WERI-Rb-1 (cell line): ENCODE measurements at places on chromosomes 1 and 21.

DNA sequence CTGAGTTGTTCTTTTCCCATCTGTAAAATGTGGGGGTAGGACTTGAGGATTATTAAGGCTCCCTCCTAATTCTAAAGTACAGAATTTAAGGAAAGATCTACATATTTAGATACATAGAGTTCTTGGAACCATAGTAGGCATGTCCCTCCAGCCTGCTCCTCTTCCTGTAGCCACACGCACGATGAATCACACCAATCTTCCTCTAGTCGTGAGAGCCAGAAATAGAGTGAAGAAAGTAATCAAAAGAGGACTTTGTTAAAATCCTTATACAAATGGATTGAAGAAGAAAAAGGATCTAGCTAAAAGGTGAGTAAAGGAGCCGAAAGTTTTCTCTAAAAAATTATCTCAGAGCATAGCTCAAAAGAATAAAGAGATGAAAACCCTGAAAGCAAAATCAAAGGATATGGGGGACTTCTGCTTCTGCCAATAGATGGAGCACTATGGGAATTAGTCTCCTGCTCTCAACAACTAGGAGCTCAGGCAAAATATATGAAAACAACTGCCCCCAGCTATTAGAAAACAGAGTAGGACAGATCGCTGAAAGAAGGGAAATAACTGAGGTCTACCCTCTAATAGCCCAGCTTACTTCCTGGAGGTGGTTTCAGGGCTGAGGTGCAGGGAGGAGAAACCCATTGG is 8.5 kb downstream of the C1orf141 start:
- no peak for DNase-seq

GRCh38 chr1:109115685-109116084 is 1.8 kb downstream of the ELAPOR1 start:
- DNase-seq: no peak

DNA sequence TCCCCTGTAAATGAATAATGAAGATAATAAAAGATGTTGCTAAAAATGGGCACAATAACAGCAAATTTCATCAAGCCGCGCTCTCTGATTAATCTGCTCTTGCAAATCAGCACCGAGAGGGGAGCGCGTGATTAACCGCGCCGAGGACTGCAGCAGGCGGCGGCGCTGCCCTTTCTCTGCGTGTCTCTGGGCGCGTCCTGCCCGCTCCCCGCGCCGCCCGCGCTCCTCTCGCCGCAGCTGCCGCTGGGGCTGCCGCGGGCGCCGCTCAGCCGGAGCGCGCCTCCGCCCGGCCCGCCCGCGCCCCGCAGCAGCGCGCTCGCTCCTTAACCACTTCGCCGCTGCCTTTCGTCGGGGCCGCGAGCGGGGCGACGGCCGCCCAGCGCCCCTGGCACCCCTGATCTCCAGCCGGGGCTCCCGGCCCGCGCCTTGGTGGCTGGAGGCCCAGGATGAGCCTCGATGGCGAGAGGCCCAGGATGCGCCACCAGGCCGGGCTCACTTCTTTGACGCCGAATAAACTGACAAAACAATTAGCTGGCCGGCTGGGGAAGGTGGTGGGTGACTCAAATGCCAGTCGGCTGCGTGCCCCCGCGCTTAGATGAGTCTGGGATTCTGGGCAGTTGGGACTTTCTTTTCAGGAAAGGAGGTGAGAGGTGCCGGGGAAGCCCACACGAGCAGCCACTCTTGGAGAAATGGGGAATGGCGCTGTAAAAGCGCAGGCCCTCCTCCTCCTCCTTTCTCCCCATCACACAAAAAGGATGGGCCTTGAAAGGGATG is 221.4 kb upstream of the PKN2 start:
- peak; percentile 68 for DNase-seq

GRCh38 chr1:15213341-15213821 is 33.6 kb upstream of the FHAD1 start:
- no peak for DNase-seq

DNA sequence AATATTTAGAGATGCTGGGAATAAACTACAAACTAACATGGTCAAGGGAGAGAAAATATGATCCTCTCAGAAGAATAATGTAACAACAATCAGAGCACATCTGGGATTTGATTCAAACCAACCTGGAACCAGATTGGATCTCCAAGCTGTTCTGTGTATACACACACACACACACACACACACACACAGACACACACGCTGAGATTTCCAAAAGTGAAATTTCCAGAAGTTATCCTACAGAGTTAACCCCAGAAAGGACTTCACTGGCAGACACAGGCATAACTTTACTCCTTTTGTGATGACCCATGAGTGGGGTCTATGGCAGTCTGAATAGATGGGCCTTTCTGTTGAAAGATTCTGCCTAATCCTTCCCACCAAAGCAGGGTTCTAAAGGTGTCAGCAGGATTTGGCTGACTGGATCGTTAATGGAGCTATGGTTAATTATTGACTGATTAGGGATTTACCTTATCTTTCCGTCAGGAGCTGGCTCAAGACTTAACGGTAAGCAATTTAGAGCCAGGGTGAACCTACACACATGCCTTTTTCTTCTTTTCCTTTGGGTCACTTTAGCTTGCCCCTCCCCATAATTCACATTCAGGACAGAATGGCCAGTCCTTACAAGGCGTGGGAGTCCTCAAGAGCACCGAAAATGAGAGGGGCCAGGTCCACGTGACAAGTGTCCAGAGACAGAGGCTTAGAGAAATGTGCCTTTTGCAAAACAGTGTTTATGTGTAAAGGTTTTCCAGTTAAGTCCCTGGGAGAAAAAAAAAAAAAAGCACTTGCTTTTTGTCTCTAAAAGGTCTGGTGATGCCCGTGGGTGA is 10.9 kb upstream of the PROX1 start:
- no peak for DNase-seq

DNA sequence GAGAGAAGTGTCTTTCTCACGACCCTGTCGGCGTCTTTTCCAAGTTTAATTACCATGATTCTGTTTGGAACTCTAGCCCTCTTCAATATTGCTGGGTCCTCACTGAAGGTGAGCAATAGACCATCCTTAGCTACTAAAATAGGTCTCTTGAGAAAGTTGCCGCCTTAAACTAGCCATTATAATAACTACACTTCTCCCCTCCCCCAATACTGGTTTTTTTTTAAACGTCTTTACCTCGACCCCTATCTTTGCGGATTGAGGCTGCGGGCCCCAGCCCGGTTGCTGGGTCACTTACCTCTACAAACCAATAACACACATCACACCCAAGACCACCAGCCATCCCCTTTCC is 672 bp downstream of the ENSA start:
- no peak for DNase-seq

DNA sequence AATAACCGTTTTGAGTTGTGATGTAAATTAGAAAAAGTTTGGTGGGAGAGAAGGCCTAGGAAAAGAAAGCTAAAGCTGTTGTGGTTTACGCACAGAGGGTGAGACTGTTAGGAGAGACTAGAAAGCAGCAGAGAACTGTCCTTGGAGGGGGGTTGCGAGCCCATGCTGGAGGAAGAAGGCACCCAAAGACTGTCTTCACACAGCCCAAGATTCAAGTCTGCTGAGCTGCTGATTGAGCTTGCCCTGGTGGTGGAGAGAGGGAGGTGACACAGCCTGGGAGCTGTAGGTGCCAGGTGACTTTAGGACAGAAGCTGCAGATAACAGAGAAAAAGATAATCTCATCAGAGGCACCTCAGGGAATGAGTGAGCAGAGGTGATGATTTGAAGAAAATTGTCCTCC is 18.3 kb upstream of the TLR5 start:
- no peak for DNase-seq

GRCh38 chr1:224863486-224863885 is 66.0 kb upstream of the DNAH14 start:
- no peak for DNase-seq

DNA sequence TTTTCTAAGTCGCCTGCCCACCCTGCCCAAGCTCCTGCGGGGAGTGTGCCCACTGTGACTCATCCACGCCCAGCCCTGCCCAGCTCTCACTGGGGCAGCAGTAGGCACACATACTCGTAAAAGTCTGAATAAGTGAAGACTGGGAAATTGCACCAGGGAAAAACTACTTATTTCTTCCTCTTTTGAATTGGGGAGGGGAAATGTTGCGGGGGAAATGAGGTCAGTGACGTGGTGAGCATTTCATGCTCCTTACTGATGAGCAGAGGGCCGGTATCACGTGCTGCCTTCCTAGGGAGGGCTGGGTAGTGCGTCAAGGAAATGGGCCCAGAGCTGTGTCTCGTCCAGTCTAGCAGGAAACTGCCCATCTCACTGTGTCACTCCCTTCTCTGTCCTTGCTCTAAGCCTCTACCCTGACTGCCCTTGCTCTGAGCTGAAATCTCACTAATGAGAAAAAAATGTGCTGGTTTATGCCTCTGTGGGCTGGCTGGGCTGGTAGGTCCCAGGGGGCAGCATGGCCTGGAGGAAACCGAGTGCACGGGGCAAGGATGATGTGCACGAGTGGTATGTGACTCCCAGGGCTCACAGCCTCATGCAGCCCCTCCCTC is 13.5 kb upstream of the TNFRSF1B start:
- no peak for DNase-seq

- no peak for DNase-seq
Observed at GRCh38 chr21:42547001-42547905, 33.6 kb downstream of the SLC37A1 start.

- DNase-seq: no peak
Observed at GRCh38 chr1:221837896-221838295, 96.0 kb upstream of the DUSP10 start.

GRCh38 chr1:9293533-9294404 is 1.1 kb downstream of the SPSB1 start:
- peak; percentile 20 for DNase-seq

GRCh38 chr1:222171005-222171404 is 376.9 kb downstream of the HHIPL2 start:
- DNase-seq: peak; percentile 5

- DNase-seq: no peak
Observed at GRCh38 chr1:108179018-108179417, 21.1 kb downstream of the SLC25A24 start.

DNA sequence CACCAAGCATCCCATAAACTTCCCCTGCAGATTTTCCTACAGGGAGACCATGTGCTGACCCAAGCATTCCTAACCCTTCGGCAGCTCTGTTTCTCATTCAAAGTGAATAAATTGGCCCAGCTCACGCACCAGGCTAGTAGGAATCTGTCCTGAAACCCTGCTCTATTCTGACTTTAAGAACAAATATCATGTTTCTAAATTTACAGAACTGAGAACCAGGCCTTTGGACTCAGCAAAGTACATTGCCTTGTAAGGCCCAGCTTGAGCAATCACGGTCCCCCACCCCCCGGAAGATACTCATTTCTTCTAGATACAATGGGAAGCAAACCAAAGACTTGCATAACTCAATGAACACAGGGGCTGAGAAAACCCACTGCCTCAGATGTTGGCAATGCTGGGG is 160.1 kb upstream of the NFIA start:
- no peak for DNase-seq

DNA sequence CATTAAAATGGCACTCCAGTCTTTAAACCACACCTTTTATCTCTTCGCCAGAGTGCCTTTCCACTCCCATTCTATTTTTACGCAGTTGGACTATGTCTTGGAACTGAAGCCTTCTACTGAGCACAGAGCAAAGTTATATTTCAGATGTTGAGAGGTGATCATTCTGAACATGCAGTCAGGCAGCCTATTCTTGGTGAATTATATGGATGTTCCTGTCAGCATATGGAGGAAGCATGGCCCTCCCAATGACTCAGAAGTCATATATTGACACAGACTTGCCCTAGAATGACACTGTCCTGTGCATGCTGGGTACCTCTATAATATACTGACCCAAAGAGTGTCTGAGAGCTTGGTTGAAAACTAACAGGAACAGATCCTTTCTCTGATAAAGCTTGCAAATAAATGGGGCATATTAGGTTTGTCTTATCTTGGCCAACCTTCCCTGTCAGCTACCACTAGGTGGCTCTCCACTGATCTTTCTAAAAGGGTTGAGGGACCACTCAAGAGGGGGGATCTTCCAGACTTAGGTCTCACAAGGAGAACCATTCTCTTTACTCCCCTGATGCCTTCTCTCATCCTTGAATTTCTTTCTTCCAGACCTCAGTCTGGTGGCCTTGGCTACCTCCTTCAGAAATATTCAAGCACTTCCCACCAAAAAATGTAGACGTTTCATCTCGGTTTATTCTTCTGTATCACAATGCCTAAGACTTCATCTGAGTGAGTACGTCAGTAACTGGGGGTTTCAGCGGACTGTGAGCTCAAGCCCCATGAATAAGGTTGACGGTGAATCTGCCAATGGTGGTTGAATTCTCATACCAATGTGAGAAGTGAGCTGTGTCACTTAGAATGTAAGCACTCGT is 11.8 kb upstream of the ALG14 start:
- DNase-seq: peak; percentile 40

GRCh38 chr1:228156515-228156881 is 6.8 kb downstream of the GJC2 start:
- DNase-seq: no peak

DNA sequence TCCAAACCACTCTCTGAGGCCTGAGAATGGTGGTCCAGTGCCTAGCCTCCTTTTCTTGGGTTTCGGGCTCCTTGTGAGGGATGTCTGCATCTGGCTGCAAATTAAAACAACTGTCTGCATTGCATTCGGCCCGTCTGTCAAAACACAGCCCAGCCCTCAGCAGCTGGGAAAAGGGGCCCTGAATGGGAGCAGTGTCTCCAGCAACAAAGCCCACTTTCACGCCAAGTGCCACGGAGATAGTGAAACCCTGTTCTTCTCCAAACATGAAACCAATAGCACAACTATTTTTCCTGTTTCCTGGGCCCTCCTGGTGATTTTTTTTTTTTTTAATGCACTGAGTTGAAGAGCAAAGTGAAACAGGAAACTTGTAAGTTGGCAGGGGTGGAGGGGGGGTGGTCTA is 138.4 kb downstream of the PLXNA2 start:
- no peak for DNase-seq

GRCh38 chr21:25298512-25299491 is 308.5 kb downstream of the MRPL39 start:
- DNase-seq: no peak

DNA sequence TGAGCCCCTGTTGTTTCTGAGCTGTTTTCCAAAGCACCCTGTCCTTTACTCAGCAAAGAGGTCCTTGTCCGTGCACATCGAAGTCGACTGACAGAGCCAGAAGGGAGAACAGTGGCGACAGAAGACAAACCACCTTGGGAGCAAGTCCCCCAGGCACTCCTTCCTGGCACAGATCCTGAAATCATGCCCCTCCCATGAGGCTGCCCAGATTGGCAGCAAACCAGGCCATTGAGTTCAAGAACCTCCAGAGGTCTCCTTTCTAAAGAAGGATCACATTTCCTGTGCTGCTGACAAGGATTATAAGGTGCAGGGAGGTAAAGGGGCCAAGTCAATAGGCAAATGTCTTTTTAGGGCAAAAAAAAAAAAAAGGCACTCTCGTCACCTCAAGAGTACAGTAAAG is 84.7 kb upstream of the HIVEP3 start:
- DNase-seq: no peak
